ENCODE measurements at places on chromosomes 6 and 20. TPM values are rescaled to one million over a fixed set of nuclear protein-coding genes. Genes with fewer than 3 reads are reported as not detected.

CASS4 gene
- not detected for total RNA-seq

LIME1 gene
- 38.5 TPM for total RNA-seq

- H3K27me3 ChIP-seq, result no peaks in the 10 kb centered on the region
- no peak overlapping the region for H3K4me3 ChIP-seq
Observed at GRCh38 chr6:35501784-35502183, 4.9 kb upstream of the TEAD3 start.

DNA sequence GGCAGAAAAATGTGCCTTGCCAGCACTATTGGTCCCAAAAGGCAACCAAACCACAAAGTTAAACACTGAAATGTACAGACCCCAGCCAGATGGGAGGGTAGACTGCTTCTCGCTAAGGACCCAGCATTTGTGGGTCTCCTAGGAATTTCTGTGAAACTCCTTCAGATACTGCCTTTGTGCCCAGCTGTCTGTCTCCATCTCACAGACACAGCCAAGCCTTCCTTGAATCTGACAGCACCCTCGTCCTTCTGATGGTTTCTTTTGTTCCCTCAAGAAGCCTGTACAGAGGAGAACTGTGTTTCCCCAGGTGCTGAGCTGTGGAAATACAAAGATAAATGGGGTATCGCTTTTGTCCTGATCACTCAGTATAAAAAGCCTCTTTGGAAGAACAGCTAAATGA, 254.0 kb upstream of the TAB2 start:
- no peaks in the 10 kb centered on the region for H3K36me3 ChIP-seq
- DNase-seq, result no peak
- H3K27me3 ChIP-seq, result no peaks in the 10 kb centered on the region
- no peak overlapping the region for H3K4me3 ChIP-seq

- no peak overlapping the region for H3K27ac ChIP-seq
- no peak for DNase-seq
- no peaks in the 10 kb centered on the region for H3K36me3 ChIP-seq
- H3K27me3 ChIP-seq, result peaks cover 74% of the 10 kb centered on the region
- H3K4me3 ChIP-seq, result no peak overlapping the region
Observed at GRCh38 chr20:46316984-46317684, 8.8 kb upstream of the CDH22 start.
